ENCODE measurements at places on chromosomes 1 and 21.

DNA sequence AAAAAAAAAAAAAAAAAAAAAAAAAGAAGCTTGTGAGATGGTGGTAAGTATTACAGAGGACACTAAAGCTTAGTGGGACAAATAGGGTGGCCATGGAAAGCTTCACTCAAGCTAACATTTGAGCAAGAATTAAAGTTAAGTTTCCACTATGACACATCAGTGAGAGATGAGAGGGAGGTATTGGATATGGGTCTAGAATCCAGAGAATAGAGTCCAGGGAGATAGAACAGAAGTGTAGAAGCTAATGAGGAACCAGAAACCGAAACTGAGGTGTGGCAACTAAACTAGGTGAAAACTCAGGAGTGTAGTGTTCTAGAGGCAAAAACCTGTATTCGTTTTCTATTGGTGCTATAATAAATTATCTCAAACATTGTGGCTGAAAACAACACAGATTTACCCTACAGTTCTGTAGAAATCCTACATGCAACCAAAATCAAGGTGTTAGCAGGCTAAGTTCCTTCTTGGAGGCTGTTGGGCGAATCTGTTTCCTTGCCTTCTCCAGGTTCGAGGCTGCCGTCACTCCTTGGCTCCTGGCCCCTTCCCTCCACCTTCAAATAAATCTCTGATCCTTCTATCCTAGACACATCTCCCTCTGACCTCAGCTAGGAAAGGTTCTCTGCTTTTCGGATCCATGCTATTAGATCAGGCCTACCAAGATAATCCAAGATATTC lies 36.2 kb downstream of the PTP4A2 start:
- no peak for DNase-seq

GRCh38 chr1:243735457-243735856 lies 114.6 kb downstream of the AKT3 start:
- no peak for DNase-seq

- DNase-seq: no peak
Observed at GRCh38 chr1:203609979-203610493, 16.6 kb upstream of the ATP2B4 start.

GRCh38 chr1:230867101-230867902 lies 1.0 kb downstream of the C1orf198 start:
- DNase-seq: no peak

DNA sequence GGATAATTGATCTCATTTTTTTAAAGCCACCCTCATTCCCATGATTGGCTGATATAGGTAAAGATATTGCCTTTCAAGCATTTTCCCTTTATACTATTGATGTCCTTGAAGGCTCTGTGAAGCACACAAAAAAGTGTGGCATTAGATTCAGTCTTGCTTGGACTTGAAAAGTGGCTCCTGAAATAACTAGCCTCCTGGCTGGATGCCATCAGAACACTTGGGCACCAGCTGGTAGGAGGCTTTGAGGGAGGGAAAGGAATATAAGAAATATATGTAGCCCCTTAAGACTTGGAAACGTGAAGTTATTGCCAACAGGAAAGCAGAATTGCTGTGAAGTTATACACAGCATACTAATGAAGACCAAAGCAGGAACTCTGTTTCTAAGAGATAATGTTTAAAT lies 14.1 kb downstream of the MTR start:
- no peak for DNase-seq

DNA sequence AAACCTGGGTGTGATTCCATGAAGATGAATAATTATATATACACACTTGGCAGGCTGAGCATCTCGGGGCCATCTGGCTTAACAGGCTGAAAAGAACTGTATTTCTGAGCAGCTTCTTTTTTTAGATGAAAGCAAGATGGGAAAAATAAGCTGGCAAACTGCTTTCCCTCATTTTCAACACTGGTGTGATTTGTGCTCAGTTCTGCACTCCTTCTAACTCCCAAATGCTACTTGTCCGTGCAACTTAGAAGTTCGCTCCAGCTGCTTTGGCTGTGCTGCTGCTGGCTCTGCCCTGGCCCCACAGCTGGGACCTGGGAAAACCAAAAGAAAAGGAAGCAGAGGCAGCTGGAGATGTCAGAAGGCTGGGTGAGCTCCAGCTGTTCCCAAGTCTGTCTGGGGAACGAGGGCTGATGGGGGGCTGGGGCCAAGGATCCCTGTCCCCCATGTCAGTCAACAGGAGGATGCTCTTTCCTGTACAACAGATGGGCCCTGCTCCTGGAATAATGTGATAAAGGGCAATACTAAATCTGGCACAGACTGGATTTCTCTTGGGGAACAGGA lies 44.9 kb downstream of the PAFAH2 start:
- DNase-seq: no peak

GRCh38 chr1:247441606-247442005 lies 16.3 kb downstream of the OR2B11 start:
- no peak for DNase-seq

- no peak for DNase-seq
Observed at GRCh38 chr21:27690426-27690825, 723.5 kb upstream of the ADAMTS5 start.

DNA sequence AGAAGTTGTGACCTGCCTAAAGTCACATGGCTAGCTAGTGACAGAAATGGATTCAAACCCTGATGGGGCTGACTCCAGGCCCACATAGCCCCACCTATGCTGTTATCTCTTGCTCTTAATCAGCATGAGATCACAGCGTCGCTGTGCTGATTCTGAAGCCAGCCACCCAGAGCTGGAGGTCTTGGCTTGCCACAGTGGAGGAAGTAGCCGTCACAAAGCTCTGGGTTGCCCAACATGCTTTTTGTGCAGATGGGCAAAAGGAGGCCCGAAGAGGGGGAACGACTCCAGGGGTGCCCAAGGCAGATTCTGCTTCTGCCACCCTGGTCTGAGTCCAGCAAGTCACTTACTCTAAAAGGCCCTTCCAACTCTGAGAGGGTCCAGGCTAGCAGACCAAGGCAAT lies 14.7 kb upstream of the MFSD2A start:
- DNase-seq: no peak

DNA sequence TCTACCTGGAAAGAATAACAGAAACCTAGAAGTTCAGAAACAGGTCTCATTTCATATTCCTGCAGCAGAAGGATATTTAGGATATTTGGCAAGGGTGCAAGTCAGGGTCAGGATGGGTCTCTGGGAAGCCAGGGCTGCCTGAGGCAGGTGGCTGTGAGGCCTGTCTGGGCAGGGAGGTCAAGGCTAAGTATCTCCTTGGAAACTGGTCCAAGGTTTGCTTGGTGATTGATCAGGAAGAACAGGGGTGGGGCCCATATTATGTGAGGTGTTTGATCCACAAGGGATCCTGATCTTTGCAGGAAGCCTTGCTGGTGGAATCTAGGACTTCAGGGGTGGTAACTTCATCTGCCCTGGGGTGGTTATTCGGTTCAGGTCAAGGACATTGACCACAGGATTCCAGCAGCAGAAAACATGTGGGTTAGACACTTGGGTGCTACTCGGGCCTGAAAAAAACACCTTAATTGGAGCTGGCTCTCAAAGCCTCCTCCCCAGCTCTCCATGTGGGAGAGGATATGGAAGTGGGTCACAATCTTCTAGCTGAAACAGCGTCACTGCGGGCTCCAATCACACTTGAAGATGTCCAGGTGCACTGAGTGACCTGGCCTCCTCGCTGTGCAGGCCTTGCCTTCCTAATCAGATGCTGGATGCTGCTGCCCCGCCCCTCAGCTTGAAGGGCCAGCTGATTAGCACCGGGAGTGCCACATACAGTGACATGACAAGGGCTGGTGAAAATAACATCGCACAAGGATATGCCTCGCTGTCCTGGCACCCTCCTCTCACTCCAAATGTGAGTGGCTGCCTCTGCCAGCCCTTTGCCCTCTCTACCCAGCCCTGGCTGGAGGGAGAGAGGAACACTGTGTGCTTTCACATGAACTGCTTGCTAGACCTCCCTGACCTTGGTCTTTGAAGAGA lies 8.7 kb downstream of the CTNNBIP1 start:
- DNase-seq: no peak

GRCh38 chr1:232443372-232443771 lies 186.6 kb downstream of the SIPA1L2 start:
- DNase-seq: no peak

- no peak for DNase-seq
Observed at GRCh38 chr1:235851939-235852338, 14.8 kb downstream of the LYST start.

- no peak for DNase-seq
Observed at GRCh38 chr1:52426371-52426770, 22.0 kb downstream of the PRPF38A start.

DNA sequence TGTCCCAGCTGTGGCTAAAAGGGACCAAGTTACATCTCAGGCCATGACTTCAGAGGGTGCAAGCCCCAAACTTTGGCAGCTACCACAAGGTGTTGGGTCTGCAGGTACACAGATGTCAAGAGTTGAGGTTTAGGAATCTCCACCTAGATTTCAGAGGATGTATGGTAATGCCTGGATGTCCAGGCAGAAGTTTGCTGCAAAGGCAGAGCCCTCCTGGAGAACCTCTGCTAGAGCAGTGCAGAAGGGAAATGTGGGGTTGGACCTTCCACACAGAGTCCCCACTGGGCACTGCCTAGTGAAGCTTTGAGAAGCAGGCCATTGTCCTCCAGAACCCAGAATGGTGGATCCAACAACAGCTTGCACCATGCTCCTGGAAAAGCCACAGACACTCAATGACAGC lies 10.1 kb upstream of the PHGDH start:
- no peak for DNase-seq

DNA sequence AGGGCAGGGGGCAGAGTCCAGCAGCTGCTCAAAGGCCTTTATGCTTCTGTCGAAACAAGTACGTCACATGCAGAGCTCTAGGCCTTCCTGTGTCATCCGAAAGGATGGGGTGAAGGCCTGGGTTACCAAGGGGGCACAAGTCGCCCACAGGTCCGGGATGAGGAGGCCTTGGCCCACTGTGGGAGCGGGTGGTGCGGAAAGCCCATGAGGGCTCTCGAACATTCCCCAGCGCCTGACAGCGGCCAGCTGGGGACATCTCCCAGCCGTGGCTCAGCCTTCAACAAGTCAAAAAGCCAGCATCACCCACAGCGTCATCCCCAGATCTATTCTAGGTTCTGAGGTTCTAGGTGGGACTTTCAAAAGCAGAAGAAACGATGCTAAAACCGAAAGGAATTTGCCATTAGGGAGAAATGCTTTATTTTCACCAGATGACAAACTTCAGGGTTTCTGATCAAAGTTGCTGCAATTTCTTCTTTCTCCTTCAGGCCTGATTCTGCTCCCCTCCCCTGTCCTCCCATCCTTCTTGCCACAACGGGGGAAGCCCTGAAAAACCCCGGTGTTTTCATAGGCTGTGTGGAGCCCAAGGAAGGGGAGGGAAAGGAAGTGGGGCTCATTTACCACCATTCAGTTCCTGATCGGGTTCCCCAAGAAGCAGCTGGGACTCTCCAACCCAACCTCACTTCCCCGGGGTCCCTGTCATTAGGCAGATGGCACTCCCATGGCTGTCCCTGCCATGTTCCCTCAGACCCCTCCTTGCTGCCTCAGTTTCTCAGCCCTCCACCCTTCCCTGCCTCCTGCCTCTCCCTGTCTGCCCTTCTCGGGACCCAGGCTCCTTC lies 17.6 kb downstream of the GPR137B start:
- DNase-seq: no peak

- no peak for DNase-seq
Observed at GRCh38 chr1:178870944-178871343, at the start of gene ANGPTL1. Gene ANGPTL1, minus strand, starts transcription at chr1:178871077. Its CDS starts 5,301 bp downstream, at chr1:178865776.

DNA sequence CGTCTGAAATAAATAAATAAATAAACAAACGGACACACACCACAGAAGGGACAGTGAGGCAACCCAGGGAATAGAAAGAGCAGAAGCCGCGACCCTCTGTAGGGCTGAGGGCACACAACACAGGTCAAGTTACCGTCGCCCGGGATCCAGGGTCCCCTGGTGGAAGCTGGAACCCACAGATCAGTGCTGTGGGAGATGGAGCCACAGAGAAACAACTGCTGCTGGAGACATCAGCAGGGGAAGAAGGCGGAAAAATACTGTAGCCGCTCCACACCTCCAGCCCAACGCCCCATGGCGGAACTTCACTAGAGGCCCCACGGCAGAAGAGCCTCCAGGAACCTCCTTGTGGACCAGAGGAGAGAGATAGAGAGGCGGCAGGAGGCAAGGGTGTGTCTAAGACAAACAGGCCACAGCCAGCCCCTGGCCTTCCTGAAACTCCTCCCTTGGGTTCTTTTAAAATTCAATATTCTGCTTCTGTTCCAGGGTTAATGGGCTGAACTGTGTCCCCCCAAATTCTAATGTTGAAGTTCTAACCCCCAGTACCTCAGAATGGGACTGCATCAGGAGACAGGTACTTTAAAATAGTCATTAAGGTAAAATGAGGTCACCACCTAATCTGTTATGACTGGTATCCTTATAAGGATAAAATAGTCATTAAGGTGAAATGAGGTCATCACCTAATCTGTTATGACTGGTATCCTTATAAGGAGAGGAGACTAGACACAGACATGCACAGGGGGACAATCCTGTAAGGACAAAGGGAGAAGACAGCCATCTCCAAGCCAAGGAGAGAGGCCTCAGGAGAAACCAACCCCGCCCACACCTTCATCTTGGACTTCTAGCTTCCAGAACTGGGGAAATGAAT lies 7.7 kb upstream of the HLCS start:
- DNase-seq: no peak

- DNase-seq: no peak
Observed at GRCh38 chr1:9538669-9539164, 548 bp upstream of the SLC25A33 start.

- DNase-seq: no peak
Observed at GRCh38 chr1:193131266-193131860, 9.5 kb downstream of the CDC73 start.

- no peak for DNase-seq
Observed at GRCh38 chr1:55259911-55260609, 44.9 kb upstream of the USP24 start.

All from activated T-cell treated with anti-CD3 and anti-CD28 coated beads, Interleukin-2, amount 50 U/mL, for 48 hours (primary cell).